GF-D8 (cell line): ENCODE measurements at places on chromosomes 5 and 9.
A peak's percentile ranks its signal among the peaks of the same experiment; 100 is the strongest.

- peak; percentile 53 for DNase-seq
Observed at GRCh38 chr9:134065612-134066419, 2.0 kb downstream of the BRD3 start.

- DNase-seq: no peak
Observed at GRCh38 chr9:16254674-16255073, 615.8 kb downstream of the BNC2 start.

DNA sequence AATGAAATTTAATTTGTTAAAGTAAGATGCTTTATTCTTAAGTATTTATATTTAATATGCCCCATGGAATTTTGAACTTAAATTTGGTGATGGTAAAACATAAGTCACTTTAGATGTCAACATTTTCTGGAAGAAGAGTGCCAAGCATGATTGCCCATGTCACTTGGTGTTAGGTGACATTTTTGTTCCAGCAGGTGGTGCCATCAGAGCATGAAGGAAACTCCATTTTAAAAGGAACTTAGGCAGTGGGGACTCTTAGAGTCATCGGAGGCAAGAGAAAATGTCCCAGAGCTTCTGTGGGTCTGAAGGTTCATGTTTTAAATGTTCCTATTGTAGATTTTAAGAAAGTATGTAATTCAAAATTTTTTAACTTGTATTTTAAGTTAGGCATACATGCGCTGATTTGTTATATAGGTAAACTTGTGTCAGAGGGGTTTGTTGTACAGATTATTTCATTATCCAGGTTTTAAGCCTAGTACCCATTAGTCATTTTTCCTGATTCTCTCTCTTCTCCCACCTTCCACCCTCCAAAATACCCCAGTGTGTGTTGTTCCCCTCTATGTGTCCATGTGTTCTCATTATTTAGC, 789.3 kb downstream of the SEMA5A start:
- DNase-seq: no peak

DNA sequence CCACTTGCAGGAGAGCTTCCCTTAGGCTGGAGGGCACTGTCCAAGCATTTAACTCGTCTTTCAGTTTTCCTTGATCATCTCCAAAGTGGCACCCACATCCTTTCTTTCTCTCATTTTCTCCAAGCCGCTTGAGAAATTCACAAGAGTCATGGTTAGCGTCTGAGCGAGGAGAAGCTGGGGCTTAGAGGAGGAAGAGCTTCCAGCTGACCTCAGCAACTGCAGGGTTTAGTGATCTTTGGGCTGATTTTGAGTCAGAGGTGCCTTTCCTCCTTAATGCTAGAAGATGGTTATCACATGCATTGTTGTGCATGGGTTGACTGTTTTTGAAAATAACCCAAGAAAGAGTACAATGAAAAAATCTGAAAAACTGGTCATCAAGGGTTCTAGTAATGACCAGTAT, 134.7 kb downstream of the GADD45G start:
- no peak for DNase-seq

GRCh38 chr5:58761407-58761806, 178.5 kb downstream of the RAB3C start:
- no peak for DNase-seq

DNA sequence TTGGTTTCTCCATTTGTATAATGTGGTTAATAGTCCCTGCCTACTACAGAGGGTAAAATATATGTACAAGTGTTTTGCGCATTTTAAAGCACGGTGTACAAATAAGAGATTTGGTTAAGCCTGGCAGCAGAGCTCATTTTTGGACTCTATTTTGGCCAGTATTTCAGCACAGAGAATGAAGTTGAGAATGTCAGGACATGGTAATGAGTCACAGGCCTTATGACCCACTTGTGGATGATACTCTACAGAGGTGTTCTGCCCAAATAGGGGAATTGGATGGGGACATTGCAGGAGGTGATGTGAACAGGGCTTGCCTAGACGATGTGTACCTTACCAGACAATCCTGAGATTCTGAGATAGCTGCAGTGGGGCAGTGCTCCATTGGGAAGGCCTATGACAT, 50.6 kb downstream of the MELK start:
- DNase-seq: no peak

- no peak for DNase-seq
Observed at GRCh38 chr5:128782446-128782845, 182.8 kb upstream of the SLC27A6 start.

- no peak for DNase-seq
Observed at GRCh38 chr9:121984726-121985402, 108.2 kb downstream of the TTLL11 start.

GRCh38 chr5:65478336-65478735, 3.4 kb downstream of the ADAMTS6 start:
- DNase-seq: no peak

- no peak for DNase-seq
Observed at GRCh38 chr5:132459031-132459982, 31.3 kb downstream of the IRF1 start.

DNA sequence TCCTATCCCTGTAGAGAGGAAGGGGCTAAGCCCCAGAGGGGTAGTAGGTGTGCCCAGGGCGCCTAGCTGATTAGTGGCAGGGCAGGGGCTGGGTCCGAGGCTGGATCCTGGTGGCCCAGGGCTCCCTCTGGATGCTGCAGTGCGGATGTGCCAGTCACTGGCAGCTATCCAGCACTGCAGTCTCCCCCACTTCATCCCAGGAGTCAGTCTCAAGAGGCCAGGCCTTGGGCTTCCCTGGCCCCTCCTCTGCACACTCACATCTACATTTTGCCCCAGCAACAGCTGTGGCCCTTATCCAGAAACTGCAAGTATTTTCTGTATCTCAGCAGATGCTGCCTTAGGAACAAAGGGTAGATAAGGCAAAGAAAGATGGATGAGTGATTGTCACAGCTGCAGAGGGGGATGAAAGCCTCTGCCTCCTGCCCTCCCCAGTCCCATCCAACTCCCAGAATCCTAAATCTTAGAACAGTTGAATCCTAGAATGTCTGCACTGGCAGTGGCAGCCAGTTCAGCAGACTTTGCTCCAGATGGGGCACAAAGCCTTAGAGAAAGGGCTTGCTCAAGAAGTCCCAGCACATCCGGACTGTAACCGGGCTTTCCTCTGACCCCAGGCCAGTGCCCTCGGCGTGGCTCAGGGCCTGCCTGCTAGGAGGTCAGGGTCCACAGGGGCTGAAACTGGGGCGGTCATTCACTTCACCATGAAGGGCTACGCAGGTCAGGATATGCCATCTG, 1.6 kb downstream of the ANXA6 start:
- DNase-seq: no peak

DNA sequence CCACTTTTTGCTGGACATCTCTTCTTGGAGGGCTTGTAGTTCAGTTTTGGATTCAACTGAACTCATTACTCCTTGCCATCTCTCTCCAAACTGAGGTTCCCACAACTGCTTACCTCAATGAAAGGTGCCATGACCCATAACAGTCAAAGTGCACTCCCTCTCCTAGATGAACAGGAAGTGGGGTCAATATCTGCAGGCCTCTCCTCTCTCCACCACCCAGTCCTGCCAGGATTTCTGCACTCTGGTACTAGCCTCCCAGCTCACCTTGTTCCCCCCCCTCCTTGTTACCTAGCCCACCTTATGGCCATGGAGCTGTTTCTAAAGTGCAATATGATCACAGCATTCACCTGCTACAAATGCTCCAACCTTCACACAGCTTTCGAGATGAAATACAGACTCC, 5.9 kb downstream of the LHFPL2 start:
- no peak for DNase-seq

- DNase-seq: no peak
Observed at GRCh38 chr5:155912291-155912690, 414.7 kb upstream of the SGCD start.

DNA sequence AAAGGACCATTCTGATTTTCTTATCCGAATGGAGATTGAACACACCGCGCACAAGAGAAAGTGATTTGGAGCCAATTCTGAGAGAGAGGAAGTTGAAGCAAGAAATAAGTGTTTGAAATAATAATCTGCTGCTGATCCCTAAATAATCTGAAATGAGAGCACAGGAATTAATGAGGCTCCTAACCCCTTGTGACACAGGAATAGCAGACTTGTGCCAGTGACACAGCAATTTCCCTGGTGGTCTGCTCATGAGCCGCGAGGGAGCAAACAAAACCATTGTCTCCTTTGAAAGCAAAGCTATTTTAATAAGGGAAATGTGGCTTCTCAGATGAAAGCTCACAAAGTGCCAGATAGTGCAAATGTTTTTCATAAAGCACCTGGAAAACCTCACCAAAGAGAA, 936.1 kb upstream of the WWC1 start:
- DNase-seq: no peak
